ENCODE measurements at places on chromosomes 11 and 22.
A peak's percentile ranks its signal among the peaks of the same experiment; 100 is the strongest.

DNA sequence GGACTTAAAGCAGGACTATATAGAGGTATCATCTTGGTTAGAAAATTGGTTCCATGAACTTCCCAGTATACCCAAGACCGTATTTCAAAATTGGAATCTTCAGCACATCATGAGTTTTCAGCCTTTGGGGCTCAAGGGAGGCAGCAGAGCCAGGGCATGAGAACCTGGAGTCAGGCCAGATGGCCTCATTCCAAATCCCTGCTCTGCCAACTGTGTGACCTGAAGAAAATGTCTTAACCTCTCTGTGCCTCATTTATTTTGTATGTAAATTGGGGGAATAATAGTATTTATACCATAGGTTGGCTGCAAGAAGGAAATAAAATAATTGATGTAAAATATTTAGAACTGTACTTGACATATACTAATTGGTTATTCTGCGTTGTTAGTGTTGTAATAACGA is 987.6 kb downstream of the TBC1D22A start:
- no peak for DNase-seq

DNA sequence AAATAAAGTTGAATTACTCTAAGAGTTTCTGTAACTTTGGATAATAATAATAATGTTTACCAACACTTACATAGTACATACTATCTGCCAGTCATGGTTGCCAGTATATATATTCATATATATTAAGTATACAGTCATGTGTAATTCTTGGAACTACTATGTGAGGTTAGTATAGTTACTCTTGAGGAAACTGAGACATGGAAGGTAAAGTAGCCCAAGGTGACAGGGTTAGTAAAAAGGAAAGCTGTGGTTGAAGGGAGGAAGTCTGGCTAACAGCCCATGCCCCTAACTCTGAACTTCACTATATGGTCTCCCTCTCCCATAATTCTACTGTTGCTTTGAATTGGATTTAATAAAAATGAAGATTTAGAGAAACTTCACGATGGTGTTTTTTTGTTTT is 24.9 kb downstream of the FDX1 start:
- DNase-seq, result no peak

GRCh38 chr11:73401217-73401923 is 25.2 kb downstream of the RELT start:
- DNase-seq, result peak; percentile 24

DNA sequence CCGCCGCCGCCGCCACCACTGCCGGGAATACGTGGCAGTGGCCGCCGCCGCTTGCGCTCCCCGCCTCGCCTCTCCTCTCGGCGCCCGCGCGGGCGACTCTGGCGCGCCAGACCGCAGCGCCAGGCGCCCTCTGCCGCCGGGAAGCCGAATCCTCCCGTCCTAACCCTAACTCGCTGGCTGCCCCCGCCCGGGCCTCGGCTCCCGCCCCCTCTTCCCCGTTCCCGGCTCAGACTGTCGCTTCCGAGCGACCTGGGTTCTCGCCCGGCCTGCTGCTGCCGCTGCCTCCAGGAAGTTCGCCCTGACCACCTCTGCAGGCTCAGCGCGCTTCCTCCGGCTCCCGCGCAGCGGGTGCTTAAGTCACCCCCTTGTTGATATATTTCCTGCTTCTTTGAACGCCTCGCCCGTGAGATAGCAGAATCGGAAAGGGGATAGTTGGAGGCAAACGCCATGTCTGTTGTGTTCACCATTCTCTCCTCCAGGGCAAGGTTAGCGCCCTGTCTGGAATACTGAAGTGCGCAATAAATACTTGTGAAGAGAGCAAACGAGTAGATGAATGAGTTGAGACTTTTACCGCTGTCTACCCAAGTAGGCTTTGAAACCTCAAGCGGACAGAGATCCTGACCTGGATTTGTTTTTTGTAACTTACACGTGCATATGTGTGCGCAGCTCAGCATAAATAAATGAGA is at the start of gene SMCO4:
SMCO4 (minus strand) TSS at position 100 of the 686 bp plus-strand sequence. CDS start 64,202 bp downstream, outside the sequence.
- peak; percentile 90 for DNase-seq

- DNase-seq, result peak; percentile 96
Measured at GRCh38 chr11:65095974-65096806, at the start of gene VPS51. TSS of gene VPS51 (plus strand) at chr11:65096214. CDS start at chr11:65096251, 37 bp downstream.

DNA sequence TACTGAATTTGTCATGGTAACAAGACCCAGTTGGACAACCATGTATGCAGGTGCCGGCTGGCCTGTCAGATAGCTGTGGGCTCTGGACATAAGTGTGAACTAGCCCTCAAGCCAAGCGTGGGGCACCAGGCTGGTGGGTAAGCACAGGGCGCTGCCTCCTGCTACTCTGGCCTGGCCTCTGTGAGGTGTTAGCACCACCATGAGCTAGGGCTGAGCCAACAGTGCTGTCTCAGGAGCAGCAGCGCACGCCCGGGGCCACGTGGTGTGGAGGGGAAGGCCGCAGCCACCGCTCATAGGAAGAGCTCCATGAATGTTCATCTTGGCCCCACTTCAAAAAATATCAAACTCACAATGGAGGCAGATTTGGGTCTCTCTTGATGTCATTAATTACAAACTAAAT is 35.3 kb upstream of the GNB1L start:
- DNase-seq, result no peak

- peak; percentile 73 for DNase-seq
Measured at GRCh38 chr11:9219572-9219971, 45.6 kb downstream of the DENND5A start.

DNA sequence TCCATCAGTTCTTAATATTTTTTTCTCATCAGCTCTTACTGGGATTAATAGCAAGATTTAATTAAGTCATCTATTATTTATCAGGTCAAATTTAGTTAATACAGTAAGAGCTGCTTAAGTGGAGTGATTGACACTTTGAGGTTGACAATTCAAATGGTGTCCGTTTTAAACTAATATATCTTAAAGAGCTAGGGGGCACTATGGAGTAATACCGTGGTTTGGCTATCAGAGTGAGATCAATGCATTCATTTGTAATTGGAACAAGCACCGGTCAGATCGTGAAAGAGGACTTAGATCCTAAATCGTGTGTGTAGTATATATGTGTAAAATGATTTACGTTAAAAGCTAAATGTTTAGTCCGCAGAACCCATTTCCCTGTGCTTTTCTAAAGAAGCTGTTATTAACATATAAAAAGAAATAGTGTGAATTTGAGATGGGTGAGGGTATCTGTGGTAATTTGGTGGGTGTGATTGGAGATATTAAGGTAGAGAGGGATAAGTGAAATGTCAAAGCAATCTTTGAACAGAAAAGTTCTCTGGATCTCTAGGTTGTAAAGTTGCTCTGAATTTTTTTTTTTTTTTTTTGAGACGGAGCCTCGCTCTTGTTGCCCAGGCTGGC is 2.3 kb downstream of the SIK2 start:
- peak; percentile 24 for DNase-seq

DNA sequence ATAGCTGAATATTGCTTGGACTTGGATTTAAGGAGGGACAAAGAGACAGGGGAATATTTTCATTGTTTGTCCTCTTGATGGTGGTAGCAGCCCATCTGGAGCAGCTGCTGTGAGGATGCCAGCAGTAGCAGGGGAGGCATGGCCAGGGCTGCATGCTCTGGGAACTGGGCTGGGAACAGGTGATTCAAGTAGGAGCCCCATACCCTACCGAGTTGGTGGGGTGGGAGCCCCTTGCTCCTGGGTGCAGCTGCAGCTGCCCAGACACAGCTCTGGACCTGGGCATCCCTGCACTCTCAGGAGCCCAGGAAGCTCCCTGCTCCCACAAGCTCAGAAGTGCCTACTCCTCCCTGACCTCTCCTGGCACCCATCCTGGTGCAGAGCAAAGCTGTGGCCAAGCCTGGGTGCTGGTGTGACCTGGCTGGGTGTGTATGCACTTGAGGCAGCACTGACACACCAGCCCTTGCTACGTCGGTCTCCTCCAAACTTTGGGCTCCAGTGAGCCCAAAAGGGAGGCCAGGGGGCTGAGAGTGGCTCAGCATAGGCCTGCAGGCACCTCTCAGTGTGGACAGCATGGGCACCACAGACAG is 341.8 kb upstream of the CCDC179 start:
- DNase-seq, result no peak

DNA sequence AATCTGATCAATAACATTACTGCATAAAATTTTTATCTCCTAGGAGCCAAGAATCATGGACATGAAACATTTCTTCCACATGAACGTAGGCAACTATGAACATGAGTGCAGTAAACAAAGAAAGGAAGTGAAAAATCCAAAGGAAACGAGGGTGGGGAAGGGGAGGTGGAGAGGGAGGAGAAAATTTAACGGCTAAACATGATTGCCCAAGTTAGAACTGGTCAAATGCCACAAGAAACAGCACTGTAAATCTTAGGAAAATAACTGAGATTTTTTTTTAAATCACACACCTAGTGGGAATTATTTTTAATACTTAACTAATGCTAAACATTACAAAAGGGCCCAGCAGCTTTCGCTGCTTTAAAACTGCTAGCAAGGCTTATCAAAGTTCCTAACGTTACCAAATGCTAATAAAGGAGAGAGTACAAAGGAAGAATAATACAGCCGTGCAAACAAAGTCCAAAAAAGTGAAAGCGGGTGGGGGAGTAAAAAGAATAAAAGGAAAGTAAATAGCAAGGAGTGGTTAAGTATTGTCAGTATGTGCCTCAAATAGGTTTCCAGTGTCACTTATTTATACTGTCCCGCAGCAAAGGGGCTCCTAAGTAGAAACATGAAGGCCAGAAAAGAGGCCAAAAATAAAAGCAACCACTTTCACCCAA is 13.7 kb downstream of the NARS2 start:
- no peak for DNase-seq

DNA sequence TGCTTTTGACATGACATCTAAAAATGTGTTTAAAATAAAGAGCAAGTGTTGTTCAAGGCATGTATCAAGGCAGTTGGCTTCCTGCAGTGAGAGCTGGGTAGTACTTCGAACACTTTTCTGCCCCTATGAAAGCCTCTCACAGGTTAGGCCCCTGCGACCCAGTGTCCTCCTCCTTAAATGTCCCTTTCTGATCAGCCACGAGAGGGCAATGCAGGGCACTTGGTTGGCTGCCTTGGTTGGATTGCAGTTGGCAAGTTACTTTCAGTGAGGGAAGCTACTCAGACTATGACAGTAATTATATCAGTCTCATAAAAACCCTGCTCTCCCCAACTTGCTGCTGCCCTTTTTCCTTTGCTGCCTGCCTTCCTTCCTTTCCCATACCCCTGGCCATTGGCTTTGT is 743.8 kb downstream of the NTM start:
- peak; percentile 35 for DNase-seq

DNA sequence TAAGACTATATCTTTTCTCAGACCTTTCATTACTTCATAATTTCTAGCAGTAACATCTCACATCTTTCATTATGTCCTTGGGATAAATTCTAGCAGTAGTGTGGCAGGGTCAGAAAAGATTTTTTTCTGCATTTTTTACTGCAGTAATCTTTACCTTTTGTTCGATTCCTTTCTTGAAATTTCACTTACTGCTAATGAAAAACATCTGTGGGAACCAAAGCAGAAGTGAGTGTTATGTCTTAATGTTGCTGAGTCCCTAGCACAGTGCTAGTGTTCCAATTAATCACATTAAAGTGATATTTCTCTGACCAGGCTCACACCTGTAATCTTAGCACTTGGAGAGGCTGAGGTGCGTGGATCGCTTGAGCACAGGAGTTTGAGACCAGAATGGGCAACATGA is 123.6 kb downstream of the EHF start:
- no peak for DNase-seq

All from AG08395 (cell line).